ENCODE measurements at places on chromosomes 2 and 18.
A peak's percentile ranks its signal among the peaks of the same experiment; 100 is the strongest.

DNA sequence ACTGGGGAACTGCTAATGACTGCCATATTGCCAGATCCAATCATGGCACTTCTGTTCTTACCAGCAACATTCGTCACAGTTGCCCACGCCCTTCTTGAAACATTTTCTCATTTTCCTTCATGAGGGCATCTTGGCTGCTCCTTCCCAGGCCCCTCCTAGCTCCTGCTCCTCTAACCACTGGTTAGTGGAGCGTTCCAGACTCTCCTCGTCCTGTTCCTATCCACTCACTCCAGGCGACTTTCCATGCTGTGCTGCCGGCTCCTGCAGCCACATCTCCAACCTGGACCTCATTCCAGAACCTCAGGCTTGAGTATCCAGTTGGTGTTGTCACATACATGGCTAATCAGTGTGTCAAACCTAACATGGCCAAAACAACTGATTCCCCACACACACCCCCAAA, 1.3 kb upstream of the ADI1 start:
- no peak for DNase-seq

GRCh38 chr18:12317664-12318333, 9.8 kb downstream of the TUBB6 start:
- no peak for DNase-seq

DNA sequence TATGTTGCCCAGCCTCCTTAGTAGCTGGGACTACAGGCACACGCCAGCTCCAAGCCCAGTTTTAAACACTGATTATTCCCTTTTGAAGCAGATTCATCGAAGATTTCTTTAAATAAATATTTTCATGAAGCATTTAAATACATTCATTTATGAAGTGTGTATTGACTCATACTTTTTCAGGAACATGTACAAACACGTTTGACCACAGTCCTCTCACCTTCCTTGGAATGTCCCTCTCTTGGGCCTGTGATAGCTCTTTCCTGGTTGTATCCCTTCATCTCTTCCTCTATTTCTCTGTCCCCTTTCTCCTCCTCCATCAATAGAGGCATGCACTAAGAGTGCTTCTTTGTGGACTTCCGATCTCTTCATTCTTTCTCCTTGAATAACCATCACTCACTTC, 2.5 kb downstream of the PSTPIP2 start:
- no peak for DNase-seq

DNA sequence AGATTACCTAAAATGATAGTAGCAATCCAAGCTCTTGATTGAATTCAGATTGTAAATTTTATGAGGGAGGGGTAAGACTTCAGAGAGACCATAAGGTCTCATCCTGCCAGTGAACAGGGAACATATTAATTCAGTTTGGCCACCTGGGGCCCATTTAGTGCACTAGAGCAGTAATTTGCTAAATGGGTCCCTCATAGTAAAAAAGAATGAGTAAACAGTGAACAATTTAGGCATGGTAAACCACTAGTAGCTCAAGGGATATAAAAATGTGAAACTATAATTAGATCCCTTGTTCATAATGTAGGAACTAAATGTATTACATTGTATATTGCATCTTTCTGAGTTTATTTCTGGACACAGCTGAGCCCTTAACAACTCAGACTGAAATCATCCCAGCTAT, 4.9 kb upstream of the PHLPP1 start:
- DNase-seq: peak; percentile 13

- DNase-seq: no peak
These were observed 38.1 kb downstream of the TMEM131 start for GRCh38 chr2:97957432-97958183.
